Renal cortical epithelial cell (primary cell): ENCODE measurements at places on chromosomes 3 and 15. TPM values are rescaled to one million over a fixed set of nuclear protein-coding genes. Genes with fewer than 3 reads are reported as not detected.

DNA sequence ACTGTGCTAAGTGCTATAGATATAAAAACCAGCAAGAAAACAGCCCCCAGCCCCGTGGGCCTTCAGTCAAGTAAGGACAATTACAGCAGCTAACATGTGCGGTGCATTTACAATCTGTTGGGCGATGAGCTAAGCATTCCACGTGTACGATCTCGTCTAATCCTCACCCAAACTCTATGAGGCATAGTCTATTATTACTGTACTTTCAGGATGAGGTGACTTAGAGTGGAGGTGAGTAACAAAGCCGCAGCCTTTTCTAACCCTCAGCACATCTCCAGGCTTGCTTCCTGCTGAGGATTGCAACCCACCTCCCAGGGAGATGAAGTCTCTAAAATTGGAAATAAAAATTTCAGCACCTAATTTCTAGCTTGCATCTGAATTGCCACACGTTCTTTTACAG, 53.2 kb upstream of the MCF2L2 start:
- no peak for DNase-seq

DNA sequence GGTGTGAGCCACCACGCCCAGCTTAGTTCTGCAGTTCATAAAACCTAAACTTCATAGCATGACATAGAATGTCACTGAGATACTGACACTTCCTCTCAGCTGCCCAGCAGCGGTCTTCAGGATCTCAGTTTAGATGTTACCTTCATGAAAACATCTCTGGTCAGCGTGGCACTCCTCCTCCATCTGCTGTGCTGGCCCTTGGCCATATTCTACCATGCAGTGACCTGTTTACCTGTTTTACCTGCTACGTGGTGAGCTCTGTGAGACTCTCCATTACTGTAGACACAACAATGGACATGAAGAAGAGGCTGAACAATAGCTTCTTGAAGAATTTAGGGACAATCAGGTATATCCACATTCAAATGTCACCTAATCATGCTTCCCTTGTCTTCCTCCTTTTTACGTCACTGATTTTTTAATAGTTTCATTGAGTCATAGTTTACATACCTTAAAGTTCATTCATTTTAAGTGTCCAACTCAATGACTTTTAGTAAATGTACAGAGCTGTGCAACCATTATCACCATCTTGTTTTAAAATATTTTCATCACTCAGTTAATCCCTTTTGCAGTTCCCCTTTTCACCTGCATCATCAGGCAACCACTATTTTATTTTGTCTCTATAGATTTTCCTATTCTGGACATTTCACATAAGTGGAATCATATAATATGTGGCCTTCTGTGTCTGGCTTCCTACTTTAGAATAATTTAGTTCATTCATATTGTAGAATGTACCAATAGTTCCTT, 32.2 kb upstream of the PTPN23 start:
- DNase-seq: no peak

DNA sequence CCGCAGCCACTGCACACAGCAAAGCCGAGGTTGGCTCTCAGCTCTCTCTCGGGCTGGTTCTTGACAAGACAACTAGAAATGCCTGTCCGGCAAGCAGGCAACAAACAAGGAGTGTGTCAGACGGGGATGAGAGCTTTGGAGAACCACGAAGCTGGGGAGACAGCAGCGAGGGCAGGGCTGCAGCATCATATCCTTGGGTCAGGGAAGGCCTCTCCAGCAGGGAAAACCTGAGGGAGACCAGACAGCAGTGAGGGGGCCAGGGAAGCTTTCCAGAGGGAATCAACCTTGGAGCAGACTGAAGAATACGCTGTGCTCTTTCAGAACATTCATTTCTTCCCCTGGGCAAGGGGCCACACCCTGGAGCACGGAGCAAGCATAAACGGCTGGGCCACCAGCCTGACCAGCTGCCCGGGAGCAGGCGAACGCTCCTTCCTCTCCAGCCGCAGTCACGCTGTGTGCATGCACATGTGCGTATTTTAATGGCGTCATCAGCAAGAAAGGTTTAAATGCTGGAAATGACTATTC, 58.7 kb downstream of the CHSY1 start:
- no peak for DNase-seq

- DNase-seq: no peak
Measured at GRCh38 chr3:107684431-107684925, 161.7 kb downstream of the BBX start.

The DUOXA2 gene
- not detected in 2 replicates for total RNA-seq

DNA sequence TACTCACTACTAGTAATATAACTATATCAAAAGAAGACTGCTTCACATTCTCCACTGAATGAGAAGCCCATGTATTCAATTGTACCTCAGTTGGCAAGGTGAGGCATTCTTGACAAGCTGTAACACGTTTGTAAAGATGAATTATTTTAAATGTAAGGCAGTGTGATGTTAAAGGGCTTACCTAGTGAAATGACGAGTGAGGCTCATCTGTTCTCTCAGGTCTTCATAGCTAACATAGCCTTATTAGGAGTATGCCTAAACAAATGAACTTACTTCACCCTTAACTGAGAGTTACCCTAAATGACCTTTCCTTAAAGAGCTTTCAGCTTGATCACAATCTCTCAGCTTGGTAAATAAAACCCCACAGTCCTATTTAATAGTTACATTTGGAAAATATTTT, 127.3 kb downstream of the FEZF2 start:
- no peak for DNase-seq

The PRTG gene
- 3.8 and 19.0 TPM in 2 replicates for total RNA-seq

- DNase-seq: peak; percentile 100
Measured at GRCh38 chr3:11600501-11601282, 43.0 kb downstream of the VGLL4 start.

The BNC1 gene
- 18.4 and 26.7 TPM in 2 replicates for total RNA-seq

GRCh38 chr3:183217548-183218332, 35.3 kb upstream of the B3GNT5 start:
- DNase-seq: no peak

The SCN11A gene
- total RNA-seq: under 0.01 and 0.15 TPM in 2 replicates

The PLA1A gene
- total RNA-seq: 1.2 and 5.1 TPM in 2 replicates

The INSYN1 gene
- total RNA-seq: under 0.01 and 0.80 TPM in 2 replicates

- DNase-seq: no peak
Measured at GRCh38 chr3:45034612-45035252, 8.6 kb downstream of the CLEC3B start.

DNA sequence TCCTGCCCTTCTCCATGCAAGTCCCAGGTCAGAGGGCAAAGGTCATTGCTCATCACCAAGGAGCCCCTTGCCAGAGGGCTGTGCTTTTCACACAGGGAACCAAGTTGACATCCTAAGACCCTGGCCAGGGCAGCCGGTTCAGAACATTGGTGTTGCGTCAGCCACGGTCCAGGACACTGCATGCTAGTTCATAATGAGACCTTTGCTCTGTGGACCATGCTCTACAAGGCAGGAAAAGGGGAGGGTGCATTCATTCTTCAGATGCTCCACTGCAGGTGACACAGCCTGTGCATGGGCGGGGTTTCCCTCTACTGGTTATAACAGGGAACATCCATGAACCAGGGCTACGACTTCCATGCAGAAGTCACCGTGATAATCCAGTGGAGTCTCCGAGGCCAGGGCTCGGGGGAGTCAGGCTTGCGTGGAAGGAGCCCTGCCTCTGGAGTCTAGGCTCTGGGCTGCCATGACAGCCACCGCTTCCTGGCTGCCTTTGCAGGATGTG, 81.6 kb downstream of the OCA2 start:
- DNase-seq: peak; percentile 3

DNA sequence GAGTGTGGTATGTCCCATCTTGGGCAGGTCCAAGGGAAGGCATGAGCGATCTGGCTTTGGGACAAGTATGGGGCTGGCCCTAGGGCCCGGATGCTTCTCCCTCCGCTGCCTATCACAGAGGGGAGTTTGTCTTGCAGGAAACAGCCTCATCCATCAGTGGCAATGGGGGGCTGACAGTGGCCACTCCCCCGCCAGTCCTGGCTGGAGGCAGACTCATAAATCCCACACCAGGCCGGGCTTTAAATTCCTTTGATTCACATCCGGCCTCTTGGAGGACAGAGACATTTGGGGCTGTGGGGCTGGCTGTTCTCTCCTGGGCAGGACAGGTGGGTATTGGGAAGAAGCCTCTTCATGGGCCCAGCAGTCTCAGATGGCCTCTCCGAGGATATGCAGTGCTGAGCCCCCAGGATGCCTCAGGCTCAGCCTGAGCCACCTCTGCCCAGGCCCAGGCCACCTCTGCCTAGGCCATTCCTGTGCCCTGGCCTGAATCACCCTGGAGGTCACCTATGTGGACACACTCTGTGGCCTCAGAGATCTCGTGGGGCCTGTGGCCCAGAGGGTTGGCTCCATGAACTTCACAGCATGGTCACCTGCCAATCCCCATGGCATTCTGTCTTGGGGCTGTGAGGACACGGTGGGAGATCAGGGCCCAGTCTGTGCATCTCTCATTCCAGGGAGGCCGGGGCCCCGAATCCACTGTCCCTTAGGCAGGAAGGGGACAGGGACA, 84.2 kb upstream of the GOLGA6L4 start:
- DNase-seq: no peak

DNA sequence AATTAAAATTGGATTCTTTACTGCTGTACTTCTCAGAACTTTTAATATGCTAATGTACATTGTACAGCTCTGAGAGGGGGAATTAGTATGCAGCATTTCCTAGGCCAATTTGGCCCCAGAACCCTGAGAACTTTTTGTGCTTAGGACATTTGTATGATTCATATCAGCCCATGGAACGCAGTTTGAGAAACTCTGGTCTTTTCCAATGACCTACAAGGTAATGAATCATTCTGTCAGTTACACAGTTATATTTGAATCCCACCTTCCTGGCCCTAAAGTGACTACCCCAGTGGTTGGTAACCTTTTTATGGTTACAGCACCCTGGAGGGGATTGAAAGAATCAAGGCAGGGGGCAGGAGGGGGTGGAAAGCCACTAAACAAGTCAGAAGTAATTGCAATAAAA, 25.6 kb upstream of the KBTBD12 start:
- DNase-seq: peak; percentile 96

DNA sequence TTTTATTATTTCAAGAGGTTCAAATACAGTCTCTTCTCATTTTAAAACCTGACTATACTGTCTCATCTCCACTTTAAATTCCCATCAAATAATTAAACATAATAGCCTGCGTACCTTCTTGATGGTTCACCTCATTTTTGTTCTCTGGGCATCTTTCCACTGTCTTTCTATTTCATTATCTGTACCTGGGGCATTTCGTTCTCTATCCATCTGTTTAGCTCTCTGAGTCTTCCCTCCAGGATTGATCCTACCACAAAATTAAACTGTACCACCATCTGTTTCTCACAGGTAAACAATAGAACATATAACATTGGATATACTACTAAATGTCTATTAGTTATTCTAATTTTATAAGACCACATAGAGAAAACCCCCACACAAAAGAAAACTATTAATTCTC, 1331.4 kb downstream of the NSUN3 start:
- DNase-seq: no peak

DNA sequence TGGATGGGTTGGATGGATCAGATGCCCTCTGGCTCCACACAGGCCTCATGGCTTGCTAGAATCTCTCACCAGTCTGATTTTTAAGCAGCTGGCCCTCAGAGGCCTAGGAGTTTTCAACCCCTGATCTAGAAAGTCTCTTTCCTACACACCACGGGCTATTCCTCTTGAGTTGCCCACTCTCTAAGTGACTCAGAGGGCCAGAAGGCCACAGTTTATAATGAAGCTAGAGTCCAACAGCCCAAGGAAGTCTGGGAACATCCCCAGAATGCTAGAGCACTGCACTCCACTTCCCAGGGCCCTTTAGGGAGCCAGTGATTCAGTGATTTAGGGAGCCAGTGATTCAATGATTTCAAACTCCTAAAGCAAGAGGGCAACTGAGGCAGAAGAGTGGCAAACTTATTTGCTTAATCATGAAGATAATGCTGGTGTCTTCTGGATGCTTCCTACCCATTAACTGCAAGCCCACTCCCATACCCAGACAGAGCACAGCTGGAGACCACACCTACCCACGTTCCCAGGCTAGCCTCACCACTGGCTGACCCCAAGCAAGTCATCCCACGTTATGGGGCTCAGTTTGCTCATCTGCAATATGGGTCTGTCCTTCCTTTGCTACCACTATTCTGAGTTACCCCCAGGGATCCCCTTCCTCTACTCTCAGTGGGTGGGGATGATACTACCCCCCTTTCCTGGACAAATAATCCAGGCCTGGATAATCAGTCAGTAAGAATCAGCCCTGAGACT, 36.7 kb downstream of the ABTB1 start:
- no peak for DNase-seq

DNA sequence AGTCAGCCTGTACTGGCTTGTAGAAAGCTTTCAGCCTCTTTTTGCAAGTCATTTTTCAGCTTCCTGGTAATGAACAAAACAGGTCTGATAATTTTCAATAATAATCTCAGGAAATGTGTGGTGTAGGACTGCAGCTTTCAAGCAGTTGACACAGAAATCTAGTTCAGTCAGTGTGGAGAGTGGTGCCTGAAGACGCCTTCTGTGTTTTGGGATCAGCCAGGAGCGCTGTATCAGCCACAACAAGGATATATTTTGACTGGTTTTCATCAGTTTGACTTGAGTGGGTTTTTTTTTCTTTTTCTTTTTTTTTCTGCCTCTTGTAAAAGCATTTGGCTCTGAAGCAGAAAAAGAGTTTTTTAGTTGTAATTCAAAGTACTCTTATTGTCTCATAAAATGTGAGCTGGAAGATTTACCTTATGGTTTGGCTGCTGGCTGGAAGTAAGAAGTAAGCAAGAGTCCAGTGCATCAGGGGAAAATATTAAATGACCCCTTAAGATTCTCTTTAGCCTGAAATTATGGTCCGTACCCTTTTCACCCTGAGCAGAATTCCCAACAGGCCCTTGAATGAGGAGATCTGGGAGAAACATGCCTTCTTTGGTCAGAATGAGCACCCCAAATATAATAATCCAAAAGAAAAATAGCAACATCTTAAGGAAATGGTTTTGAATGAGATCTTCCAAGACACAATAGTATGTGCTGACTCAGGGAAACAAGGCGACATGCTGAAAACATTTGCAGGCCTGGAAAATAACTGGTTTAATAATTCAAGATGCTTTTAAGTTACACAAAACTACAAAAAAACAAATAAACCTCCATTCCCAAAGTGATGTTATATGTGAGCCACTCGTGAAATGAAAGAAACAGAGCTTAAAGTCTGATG, 332.7 kb upstream of the ADAMTS9 start:
- DNase-seq: no peak

The DZIP1L gene
- 9.0 and 21.5 TPM in 2 replicates for total RNA-seq

GRCh38 chr3:129413687-129414506, 14.5 kb downstream of the EFCAB12 start:
- peak; percentile 97 for DNase-seq

The LMAN1L gene
- total RNA-seq: not detected in 2 replicates

GRCh38 chr3:77038468-77038929, 1.4 kb upstream of the ROBO2 start:
- peak; percentile 72 for DNase-seq

- DNase-seq: peak; percentile 63
Measured at GRCh38 chr3:155550391-155550790, 194.5 kb downstream of the PLCH1 start.

DNA sequence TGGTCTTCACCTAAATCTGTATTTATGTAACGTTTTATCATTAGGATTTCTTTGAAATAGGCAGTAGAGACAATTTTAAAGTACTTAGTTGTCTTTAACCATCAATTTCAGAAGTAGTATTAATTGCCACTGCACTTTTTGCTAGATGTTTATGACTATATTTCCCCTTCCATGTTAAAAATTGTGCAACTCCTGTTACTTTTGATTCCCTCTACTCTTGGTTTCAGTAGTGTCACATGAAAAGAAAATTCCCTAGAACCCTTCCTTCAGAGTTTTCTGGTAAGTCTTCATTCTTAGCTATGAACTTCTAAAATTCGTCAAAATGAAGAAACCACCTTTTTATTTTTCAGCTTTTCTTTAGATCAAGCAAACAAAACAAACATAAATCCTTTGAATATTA, 7.1 kb downstream of the PIAS1 start:
- no peak for DNase-seq
